ENCODE measurements at places on chromosomes 2 and 18. TPM values are rescaled to one million over a fixed set of nuclear protein-coding genes. Genes with fewer than 3 reads are reported as not detected.

FIGN gene
- 1.7 TPM for total RNA-seq

CDK5R2 gene
- total RNA-seq = 3.1 TPM

UBR3 gene
- total RNA-seq = 11.4 TPM

ALK gene
- not detected for total RNA-seq

FKBP7 gene
- total RNA-seq = 11.7 TPM

DLGAP1 gene
- not detected for total RNA-seq

DUSP2 gene
- 0.52 TPM for total RNA-seq

CELF4 gene
- not detected for total RNA-seq

UGT1A9 gene
- total RNA-seq = 5.2 TPM

HOXD12 gene
- total RNA-seq = not detected

Data from A549 treated with RU486 at 1 μM for 4 hours (cell line).